ENCODE measurements at places on chromosomes 5 and 9.

DNA sequence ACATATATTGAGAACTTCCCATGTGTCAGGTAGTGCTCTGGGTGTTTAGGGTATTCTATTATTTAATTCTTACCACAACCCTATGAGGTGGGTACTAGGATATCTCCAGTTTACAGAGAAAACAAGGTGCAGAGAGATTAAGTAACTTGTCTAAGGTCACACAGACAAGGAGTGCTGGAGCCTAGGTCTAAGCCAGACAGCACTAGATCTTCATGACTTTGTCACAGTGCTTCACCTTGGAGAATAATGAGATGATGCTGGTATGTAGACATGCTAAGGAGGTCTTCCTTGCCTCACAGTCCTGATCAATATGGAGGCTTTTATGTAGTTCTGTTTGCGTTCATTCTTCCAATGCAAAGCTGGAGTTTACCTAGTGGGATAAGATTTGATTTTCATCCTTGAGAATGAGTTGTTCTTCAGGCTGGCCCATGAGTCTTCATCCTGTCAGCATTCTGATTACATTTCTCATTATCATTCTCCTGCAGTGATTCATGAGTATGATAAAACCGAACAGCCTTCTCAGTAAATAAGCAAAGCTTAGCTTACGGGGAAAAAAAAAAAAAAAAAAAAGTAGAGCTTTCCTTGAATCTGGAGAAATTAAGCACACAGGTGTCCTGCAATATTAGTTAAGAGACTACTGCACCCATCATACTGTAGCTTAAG is 176.3 kb downstream of the C9orf152 start:
- peak; percentile 92 for DNase-seq

- no peak for DNase-seq
Observed at GRCh38 chr5:33336891-33337636, 103.7 kb upstream of the TARS1 start.

GRCh38 chr5:126416266-126416925 is 6.8 kb upstream of the GRAMD2B start:
- no peak for DNase-seq

- no peak for DNase-seq
Observed at GRCh38 chr9:87530716-87531115, 33.0 kb downstream of the DAPK1 start.

GRCh38 chr9:31005086-31005665 is 1379.3 kb upstream of the ACO1 start:
- no peak for DNase-seq

- no peak for DNase-seq
Observed at GRCh38 chr5:180080486-180081280, 9.1 kb upstream of the RNF130 start.

- no peak for DNase-seq
Observed at GRCh38 chr9:80932947-80933780, 756.2 kb downstream of the TLE1 start.

GRCh38 chr5:157308836-157309465 is 43.0 kb downstream of the CYFIP2 start:
- no peak for DNase-seq

DNA sequence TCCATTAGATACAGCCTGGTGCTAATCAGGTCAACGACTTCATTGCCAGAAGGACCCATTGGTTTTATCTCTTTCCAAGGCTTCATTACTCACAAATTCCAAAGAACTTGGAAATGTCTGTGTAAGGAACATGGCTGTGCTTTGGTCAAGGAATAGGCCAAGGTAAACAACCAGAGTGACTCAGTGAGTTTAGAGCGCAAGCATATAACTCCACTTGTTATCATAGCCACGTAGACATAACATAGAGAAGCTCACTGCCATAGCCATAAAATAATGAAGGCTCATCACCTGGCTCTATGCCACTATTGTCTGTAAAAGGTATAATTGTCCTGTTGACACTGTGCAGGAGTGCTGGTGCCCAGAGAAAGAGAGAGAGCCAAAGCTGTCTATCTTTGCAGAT is 139.3 kb upstream of the PLCXD3 start:
- peak; percentile 28 for DNase-seq

GRCh38 chr5:101721543-101721942 is 574.5 kb downstream of the SLCO4C1 start:
- DNase-seq: no peak

GRCh38 chr5:176712546-176713304 is 65.4 kb downstream of the TSPAN17 start:
- no peak for DNase-seq

GRCh38 chr5:58670582-58670981 is 87.7 kb downstream of the RAB3C start:
- no peak for DNase-seq

GRCh38 chr5:131274326-131275063 is 10.6 kb downstream of the CDC42SE2 start:
- no peak for DNase-seq

DNA sequence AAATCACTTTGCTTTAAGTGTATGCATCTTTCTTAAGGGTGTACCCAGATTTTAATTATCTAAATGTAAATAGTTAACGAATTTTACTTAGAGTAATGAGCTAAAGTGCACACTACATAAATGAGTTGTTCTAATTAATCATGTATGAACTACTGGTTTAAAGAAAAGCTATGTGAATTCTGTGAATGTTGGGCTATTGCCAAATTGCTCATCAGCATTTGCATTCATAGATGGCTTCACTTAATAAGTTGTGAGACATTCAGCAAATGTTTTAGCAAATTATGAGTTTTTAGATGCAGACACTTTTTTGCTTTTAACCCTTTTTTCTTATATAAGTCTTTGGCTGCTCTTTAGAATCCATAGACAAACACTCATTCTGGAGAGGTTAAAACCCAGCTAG is 175.7 kb downstream of the PBX3 start:
- DNase-seq: no peak

GRCh38 chr5:179791881-179792611 is 1.7 kb upstream of the LTC4S start:
- DNase-seq: no peak

DNA sequence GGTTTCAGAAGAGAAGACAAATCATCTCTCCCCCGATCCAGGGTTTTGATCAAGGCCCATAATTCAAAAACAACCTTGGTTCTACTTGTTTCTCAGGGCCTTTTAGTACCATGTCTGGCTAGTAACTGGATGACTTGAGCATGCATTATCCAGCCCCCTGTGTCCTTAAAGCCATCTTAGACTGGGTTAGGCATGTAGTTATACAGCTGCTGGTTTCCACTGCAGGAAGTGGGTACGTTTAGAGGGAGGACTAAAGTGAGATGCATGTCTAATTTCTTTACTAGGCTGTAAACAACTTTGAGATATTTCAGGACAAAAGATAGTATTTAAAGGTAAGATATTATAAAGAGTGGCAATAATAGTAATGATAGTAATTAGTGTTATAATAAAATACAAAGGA is 372.0 kb downstream of the PLK2 start:
- DNase-seq: no peak

DNA sequence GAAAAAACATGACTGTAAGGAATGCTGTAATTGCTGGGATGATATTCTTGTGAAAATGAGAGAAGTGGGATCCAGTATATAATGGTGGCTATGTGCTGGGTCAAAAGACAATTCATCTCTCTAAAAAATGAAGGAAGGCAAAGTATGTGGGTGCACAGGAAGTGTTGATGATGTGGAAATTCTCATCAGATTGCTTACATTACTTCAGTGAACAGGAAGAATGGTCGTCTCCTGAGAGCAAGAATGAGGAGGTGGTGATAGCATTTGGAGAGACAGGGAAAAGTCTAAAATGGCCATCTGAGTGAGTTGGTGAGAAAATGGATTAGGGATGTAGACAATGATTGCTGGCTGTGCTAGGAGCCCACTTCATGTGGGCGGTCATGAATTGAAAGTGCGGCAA is 253.5 kb upstream of the NREP start:
- DNase-seq: no peak

- peak; percentile 32 for DNase-seq
Observed at GRCh38 chr9:112846528-112847488, 43.9 kb downstream of the SLC46A2 start.

GRCh38 chr5:17925276-17925675 is 291.0 kb downstream of the TAF11L14 start:
- DNase-seq: no peak

DNA sequence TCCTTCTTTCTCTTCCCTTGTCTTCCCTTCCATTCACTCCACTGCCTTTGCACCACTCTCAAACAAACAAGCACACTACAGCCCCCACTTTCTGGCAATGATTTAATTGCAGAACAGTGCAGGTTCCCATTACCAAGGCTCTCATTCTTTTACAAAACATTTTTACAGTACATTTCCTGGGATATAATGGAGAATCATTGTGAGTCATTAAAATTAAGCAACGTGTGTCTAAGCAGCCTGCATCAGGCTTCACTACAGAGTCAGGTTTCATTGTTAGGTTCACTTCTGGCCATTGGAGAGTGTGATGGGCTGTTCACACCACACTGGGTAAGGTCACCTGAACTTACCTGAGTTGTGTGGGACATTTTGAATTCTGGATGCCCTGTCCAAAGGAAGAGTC is 303.5 kb downstream of the TRIM32 start:
- DNase-seq: no peak

GRCh38 chr5:4772591-4772990 is 367.5 kb upstream of the ADAMTS16 start:
- no peak for DNase-seq

DNA sequence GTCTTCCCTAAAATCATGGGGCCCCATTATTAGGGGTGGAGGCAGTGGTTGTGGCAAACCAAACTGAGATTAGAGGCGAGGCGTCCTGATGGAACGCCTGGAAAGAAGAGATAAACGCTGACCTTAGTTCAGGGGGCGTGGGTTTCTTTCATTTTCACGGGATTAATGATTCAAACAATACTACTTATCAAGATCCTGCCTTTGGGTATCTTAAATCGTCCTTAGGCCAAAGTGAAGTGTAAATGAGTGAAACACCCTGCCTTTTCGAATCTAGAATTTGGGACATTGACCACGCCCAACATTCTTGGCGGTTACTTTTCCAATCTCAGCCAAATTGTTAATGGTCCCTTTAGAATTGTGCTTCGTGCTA is 1.0 kb upstream of the UBTD2 start:
- peak; percentile 45 for DNase-seq

DNA sequence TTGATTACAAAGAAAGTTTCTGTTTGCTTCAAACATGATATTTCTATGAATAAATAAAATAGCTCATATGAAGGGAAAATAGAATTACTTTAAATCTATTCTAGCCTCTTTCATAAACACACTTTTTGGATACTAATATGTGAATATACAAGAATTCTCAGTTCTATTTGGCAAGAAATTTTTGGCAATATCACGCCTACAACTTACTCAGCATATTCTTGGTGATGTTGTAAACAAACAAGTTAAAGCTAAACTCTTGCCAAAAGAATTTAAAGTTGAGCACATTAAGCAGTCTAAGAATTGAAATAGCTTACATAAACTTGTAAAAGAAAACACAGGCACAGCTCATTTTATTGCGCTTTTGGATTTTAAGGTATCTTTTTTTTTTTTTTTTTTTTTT is 209.8 kb downstream of the CDH12 start:
- DNase-seq: no peak

DNA sequence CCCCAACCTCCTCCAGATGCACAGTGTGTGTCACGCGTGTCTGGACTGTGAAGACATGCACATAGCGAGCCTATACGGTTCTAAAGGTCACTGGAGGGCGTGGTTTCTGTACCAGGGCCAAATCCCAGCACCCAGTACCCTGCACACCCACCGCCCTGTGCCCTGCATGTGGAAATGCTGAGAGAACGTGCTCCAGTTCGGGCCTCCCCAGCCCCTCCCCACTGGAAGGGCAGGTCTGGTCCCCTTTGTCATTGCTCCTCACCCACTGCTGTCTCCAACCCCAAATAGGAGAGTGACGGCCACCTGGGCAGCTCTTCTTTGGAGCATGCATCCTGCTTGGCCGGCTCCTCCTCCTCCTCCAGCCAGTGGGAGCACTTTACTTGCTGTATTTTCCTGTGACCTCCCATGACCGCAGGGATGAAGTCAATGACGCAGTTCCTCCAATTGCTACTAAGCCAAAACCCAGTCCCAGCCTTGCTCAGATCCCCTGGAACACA is 116.7 kb downstream of the WNK2 start:
- DNase-seq: no peak

DNA sequence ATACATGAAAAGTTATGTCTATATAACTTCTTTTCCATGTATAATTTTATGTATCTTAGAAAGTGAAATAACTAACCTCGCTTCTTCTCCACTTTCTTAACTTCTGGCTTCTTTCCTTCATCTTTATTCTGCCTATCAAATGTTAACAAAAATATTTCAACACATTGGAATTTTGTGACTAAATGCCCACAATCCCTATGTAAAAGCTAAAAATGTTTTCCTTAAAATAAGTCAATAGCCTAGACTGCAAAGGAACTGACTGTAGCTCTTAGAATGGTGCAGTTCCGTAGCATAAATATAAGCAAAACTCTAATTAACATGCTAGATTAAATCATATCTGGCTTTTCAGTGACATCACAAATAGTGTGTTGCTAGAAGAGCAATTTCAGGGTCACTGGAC is 40.9 kb downstream of the PSIP1 start:
- peak; percentile 3 for DNase-seq

DNA sequence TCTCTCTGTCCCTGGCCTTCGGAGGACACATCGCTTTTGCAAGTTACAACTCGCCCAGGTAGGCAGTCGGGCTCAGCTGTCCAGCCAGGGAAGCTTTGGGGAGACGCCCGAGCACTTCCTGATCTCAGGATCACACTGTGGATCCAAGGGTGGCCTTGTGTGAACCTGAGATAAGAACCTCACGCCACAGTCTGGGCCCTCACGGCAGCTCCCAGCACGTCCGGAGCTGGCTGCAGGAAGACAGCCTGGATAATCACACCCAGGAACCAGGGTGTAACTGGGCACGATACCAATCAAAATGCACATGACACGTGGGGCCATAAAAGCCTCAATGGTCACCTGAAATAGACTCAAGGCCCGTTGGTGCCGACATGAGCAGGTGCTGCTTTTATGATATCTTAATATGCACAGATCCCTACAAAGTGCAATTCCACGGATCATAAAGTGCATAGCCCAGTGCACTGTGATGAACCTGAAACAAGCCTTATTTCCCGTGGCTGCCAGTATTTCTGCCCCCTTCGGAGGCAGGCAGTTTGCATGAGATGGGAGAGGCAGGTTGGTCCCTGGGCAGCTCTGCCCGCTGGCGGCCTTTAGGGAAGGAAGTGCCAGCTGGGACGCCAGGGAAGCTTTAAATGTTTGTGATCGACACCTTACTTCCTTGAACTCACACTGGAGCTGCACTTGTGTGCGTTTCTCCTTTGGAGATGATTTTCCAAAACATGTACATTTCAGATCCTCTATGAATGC is 14.5 kb downstream of the SLC6A18 start:
- DNase-seq: no peak

DNA sequence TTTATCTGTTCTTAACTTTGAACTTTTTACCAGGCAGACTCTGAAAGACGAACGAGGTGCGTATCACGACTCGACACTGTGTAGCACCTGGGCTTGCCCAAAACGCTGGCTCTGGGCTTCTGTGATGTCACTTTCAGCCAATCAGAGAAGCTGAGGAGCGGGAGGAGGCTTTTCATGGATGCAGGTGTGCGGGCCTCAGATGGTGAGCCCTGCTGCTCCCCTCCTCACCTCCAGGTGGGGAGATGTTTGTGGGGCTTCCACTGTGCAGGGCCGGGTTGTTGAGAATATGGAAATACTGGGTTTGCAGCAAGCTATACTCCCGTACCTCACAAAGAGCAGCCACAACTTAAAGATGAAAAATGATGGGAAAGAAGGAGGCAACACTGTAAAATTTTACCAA is 246.3 kb downstream of the IRX2 start:
- no peak for DNase-seq

Data from EL (cell line).